ENCODE measurements at places on chromosomes 4 and X.

DNA sequence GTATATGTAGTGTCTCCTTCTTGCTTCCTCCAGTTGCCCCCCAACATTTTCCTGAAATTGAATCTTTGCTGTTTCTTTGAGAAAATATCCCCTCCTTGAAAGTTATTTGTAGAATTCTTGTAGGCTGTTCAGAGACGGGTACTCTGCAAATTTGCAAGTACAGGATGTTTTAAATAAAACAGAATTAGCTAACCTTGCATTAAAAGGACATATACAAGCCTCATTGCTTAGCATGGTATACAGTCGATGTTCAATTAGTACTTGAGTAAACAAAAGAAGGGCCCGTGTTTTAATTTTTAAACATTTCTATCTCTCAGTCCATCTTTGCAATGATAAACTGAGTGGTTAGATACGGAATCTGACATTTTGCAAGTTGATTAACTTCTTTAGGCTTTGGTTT is 50.8 kb downstream of the RAPGEF2 start:
- H3K4me3 ChIP-seq: no peak overlapping the region
- H3K27ac ChIP-seq: no peak overlapping the region
- no peak for DNase-seq
- no peaks in the 10 kb centered on the region for H3K4me1 ChIP-seq

DNA sequence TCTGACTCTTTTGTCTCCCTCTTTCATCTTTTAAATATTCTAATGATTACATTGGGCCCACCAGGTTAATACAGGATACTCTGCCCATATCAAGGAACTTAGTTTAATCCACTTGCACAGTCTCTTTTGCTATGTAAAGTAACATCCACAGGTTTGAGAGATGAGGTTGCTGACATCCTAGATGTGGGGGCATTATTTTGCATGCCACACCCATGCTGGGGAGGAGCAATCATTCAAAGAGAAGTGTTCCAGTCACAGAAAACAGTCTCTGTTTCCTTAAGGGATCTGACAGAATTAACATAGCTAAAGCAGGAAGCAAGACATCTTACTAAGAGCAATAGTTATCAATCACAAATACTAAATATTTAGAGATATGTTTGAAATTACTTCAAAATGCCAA is 11.5 kb upstream of the TRAM1L1 start:
- no peak overlapping the region for H3K27ac ChIP-seq
- no peaks in the 10 kb centered on the region for H3K4me1 ChIP-seq
- H3K4me3 ChIP-seq: no peak overlapping the region
- no peaks in the 10 kb centered on the region for H3K36me3 ChIP-seq
- DNase-seq: no peak

GRCh38 chr4:177313263-177313662 is 3.6 kb downstream of the NEIL3 start:
- peaks cover 64% of the 10 kb centered on the region for H3K4me1 ChIP-seq
- H3K27me3 ChIP-seq: no peaks in the 10 kb centered on the region
- H3K27ac ChIP-seq: no peak overlapping the region

DNA sequence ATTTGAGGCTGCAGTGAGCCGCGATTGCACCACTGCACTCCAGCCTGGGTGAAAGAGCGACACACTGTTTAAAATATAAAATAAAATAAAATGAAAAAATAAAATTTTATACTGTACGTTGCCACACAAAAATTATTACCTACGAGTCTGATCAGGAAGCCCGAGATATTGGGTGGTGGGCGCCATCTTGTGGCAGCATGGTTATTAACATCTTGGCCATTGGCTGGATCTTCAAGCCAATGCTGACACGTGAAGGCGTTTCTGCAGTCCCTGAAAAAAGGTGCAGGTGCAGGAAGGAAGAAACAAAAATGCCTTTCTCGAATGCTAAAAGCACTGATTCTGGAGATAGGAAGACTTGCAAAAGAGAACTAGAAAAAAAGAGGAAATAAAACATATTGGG is 4.9 kb upstream of the TLR8 start:
- H3K4me3 ChIP-seq: no peak overlapping the region
- no peak overlapping the region for H3K27ac ChIP-seq
- H3K4me1 ChIP-seq: peaks cover 7% of the 10 kb centered on the region
- no peaks in the 10 kb centered on the region for H3K36me3 ChIP-seq
- DNase-seq: peak; percentile 65

- H3K36me3 ChIP-seq: no peaks in the 10 kb centered on the region
- DNase-seq: no peak
- H3K4me1 ChIP-seq: peaks cover 15% of the 10 kb centered on the region
- H3K27ac ChIP-seq: no peak overlapping the region
- H3K27me3 ChIP-seq: no peaks in the 10 kb centered on the region
These were observed 101.6 kb upstream of the JADE1 start for GRCh38 chr4:128707864-128708263.

GRCh38 chrX:35006361-35006760 is 63.8 kb downstream of the FAM47B start:
- H3K4me1 ChIP-seq: no peaks in the 10 kb centered on the region
- no peak overlapping the region for H3K4me3 ChIP-seq
- peaks cover 4% of the 10 kb centered on the region for H3K36me3 ChIP-seq
- H3K27me3 ChIP-seq: no peaks in the 10 kb centered on the region

- H3K4me1 ChIP-seq: no peaks in the 10 kb centered on the region
- no peaks in the 10 kb centered on the region for H3K36me3 ChIP-seq
- peaks cover 8% of the 10 kb centered on the region for H3K27me3 ChIP-seq
- DNase-seq: no peak
- H3K4me3 ChIP-seq: no peak overlapping the region
These were observed 2.9 kb upstream of the ADH6 start for GRCh38 chr4:99221980-99222379.

DNA sequence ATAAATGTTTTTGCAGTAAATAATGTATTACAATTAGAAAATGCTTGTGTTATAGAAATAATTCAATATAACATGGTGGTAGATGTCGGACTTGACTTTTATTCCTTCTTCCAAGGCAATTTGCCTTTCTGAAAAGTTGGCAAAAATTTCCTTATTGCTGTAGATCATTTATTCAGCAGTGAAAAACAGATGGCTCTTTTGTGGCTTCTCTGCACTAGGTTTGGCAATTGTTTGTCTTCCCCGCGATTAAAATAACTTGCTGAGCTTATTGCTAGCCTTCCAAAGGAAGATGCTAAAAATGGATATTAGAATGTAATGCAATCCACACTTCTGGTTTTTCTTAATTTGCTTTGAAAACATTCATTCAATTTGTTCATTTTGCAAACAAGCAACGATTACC is 1977.9 kb upstream of the ADGRL3 start:
- H3K4me3 ChIP-seq: no peak overlapping the region
- no peak for DNase-seq
- H3K27me3 ChIP-seq: no peaks in the 10 kb centered on the region
- H3K27ac ChIP-seq: no peak overlapping the region
- no peaks in the 10 kb centered on the region for H3K36me3 ChIP-seq
- no peaks in the 10 kb centered on the region for H3K4me1 ChIP-seq

- no peak overlapping the region for H3K27ac ChIP-seq
- H3K4me1 ChIP-seq: no peaks in the 10 kb centered on the region
- peaks cover 81% of the 10 kb centered on the region for H3K27me3 ChIP-seq
- H3K4me3 ChIP-seq: no peak overlapping the region
These were observed 16.2 kb upstream of the SYTL4 start for GRCh38 chrX:100748108-100748507.

DNA sequence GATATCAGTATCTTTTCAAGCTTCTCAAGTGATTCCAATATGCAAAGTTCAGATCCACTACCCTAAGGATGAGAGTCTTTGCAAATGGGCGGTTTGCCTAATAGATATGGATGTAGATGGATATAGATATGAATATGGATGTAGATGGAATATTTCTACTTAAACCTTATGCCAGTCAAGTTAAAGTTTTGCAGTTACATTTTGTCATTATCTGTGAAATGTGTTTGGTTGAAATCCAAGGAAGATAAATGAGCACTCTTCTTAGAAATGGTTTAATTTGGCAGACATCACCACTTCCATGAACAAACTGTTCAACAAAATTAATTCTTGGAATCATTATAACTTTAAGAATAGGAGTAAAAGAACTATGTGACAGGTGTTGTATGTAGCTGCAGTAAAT is 1066.6 kb downstream of the PCDH18 start:
- no peaks in the 10 kb centered on the region for H3K27me3 ChIP-seq
- DNase-seq: no peak
- no peaks in the 10 kb centered on the region for H3K36me3 ChIP-seq

GRCh38 chr4:170035231-170035630 is 9.0 kb upstream of the MFAP3L start:
- H3K36me3 ChIP-seq: no peaks in the 10 kb centered on the region
- H3K27ac ChIP-seq: no peak overlapping the region
- no peaks in the 10 kb centered on the region for H3K4me1 ChIP-seq
- H3K4me3 ChIP-seq: no peak overlapping the region

DNA sequence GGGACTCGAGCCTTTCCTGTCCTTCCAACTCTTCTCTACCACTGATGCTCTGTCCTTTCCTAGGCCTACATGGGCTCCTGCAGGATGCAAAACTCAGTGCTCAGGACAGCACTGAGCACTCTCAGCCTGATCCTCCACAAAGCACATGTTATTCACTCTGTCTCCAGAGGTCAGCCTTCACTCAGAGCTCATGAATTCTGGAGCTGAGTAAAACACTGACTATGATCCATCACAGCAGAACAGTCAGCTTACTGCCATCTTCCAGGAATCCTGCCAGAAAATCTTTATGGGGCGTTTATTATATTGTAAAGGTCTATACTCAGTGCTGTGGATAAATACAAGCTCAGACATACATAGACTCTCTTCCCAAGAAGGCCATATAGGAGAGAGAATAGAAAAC is 121.5 kb upstream of the CPEB2 start:
- H3K4me3 ChIP-seq: no peak overlapping the region
- H3K4me1 ChIP-seq: peaks cover 17% of the 10 kb centered on the region
- peaks cover 2% of the 10 kb centered on the region for H3K36me3 ChIP-seq
- no peak overlapping the region for H3K27ac ChIP-seq
- H3K27me3 ChIP-seq: peaks cover 20% of the 10 kb centered on the region

DNA sequence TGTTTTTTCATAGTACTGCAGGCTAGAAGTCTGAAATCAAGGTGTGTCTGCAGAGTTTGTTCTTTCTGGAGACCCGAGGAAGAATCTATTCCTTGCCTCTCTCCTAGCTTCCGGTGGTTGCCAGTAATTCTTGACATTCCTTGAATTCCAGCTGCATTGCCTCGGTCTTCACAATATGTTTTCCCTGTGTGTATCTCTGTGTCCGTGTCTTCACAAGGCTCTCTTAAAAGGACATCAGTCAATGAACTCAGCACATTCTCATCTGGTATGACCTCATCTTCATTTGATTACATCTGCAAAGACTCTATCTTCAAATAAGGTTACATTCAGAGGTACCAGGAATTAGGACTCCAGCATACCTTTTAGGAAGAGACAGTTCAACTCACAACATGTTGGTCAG is 163.4 kb downstream of the BANK1 start:
- H3K27ac ChIP-seq: no peak overlapping the region
- DNase-seq: no peak
- H3K36me3 ChIP-seq: no peaks in the 10 kb centered on the region
- no peaks in the 10 kb centered on the region for H3K4me1 ChIP-seq
- H3K27me3 ChIP-seq: peaks cover 10% of the 10 kb centered on the region

DNA sequence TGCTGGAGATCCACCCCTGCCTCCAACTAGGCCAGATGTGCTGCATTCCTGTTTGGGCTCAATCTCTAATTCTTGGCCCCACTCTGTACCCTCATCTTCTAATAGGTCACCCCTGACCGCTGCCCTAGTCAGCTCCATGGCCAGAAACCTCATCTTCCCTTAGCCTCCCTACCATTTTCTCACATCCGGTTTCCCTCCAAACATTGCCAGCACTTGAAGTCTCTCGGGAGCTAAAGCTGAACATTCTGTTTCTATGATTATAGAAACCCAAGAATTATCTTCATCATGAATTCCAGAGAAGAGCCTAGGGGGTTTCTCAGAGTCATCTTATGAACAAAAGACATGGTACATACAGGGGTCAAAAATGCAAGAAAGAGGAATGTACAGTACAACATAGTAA is 179.7 kb downstream of the AMELX start:
- peaks cover 26% of the 10 kb centered on the region for H3K27me3 ChIP-seq
- no peaks in the 10 kb centered on the region for H3K36me3 ChIP-seq
- H3K27ac ChIP-seq: no peak overlapping the region
- no peak for DNase-seq

DNA sequence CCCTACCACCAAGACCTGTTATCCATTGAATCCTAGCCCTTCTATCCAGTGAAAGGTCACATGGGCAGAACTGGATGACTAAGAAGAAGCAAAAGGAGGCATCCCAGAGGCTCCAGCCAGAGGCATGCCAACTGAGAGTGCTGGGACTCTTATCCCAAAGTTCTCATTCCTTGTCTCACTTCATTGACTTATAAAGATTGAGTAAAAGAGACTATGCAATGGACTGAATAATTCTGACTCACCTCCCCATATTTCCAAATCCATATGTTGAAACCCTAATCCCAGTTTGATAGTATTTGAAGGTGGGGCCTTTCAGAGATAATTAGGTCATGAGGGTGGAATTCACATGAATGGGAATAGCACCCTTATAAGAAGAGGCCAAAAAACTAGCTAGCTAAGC is 131.4 kb downstream of the COL25A1 start:
- H3K27ac ChIP-seq: no peak overlapping the region
- no peak overlapping the region for H3K4me3 ChIP-seq
- DNase-seq: no peak
- H3K27me3 ChIP-seq: no peaks in the 10 kb centered on the region

DNA sequence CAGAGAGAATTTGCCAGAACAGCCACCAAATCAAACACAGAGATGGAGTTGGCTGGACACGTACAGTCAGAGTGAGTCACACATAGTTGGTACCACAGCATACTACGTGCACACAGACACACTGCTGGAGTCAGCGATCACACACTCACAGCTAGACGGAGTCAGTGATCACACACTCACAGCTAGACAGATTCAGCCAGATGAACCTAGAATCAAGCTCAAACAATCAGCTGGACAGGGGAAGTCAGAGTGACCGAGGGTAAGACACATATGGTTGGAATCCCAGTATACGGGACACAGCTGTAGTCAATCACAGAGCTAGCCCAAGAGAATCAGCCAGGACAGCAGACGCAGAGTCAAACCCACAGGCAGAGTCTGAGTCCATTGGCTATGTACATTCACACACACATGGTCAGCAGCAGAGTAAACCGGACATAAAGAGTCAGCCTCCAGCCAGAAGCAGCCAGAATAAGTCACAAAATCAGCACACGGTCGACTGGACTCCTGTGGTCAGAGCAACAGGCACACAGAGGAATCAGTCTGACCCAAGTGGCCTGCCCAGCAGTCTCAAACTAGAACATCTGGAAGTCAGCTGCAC is 4.6 kb downstream of the SLC38A5 start:
- no peak for DNase-seq
- H3K27ac ChIP-seq: no peak overlapping the region
- peaks cover 19% of the 10 kb centered on the region for H3K36me3 ChIP-seq
- peak overlapping the region; percentile 32 for H3K4me3 ChIP-seq
- H3K4me1 ChIP-seq: peaks cover 73% of the 10 kb centered on the region

GRCh38 chr4:133148690-133149363 is at the start of gene PCDH10:
Gene PCDH10 (plus strand): TSS chr4:133149294. CDS start chr4:133150141, 847 bp downstream.
- H3K27me3 ChIP-seq: peaks cover 73% of the 10 kb centered on the region
- peak within 1 kb of the TSS; percentile 16 for H3K27ac ChIP-seq
- H3K36me3 ChIP-seq: peaks cover 10% of the 10 kb centered on the region
- peak; percentile 56 for DNase-seq

DNA sequence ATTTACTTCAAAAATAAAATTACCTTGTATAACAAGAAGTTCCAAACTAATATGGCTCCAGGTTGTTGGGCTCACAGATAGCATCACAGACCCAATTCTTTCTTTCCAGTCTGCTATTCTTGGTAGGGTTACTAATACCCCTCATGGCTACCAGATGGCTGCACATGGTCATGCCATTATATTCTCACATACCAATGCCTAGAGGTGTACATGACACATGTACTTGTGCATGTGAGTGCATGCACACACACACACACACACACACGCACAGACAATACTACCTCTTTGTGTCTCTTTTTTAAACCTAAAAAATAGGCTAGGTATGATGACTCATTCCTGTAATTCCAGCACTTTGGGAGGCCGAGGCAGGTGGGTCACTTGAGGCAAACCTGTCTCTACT is 31.1 kb downstream of the FBXO8 start:
- no peak for DNase-seq
- H3K27ac ChIP-seq: no peak overlapping the region
- H3K4me3 ChIP-seq: no peak overlapping the region
- no peaks in the 10 kb centered on the region for H3K36me3 ChIP-seq

Data from activated T-cell treated with anti-CD3 and anti-CD28 coated beads, Interleukin-2, amount 50 U/mL, for 72 hours (primary cell).